Stimulated activated CD4-positive, alpha-beta T cell treated with anti-CD3 and anti-CD28 coated beads, TNF-alpha, amount 100 ng/mL, for 4 hours (primary cell): ENCODE measurements at places on chromosomes 3 and 15.

DNA sequence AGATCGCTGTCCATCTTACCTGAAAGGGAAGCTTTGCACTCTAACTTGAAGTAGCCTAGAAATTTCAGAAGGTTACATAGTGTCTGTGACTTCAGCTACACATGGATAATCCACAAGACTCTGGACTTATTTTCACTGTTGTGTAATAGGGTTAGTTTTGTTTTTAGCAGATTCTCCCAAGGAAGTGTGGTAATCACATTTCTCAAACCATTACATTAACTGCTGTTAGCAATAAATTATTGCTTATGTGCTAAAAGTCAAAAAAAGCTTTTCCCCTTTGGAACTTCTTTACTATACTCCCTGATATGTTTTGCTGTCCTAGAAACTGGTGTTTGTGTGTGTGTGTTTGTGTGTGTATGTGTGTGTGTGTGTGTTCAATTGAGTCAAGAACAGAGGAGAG, 351.8 kb upstream of the TPRG1 start:
- no peak for DNase-seq

DNA sequence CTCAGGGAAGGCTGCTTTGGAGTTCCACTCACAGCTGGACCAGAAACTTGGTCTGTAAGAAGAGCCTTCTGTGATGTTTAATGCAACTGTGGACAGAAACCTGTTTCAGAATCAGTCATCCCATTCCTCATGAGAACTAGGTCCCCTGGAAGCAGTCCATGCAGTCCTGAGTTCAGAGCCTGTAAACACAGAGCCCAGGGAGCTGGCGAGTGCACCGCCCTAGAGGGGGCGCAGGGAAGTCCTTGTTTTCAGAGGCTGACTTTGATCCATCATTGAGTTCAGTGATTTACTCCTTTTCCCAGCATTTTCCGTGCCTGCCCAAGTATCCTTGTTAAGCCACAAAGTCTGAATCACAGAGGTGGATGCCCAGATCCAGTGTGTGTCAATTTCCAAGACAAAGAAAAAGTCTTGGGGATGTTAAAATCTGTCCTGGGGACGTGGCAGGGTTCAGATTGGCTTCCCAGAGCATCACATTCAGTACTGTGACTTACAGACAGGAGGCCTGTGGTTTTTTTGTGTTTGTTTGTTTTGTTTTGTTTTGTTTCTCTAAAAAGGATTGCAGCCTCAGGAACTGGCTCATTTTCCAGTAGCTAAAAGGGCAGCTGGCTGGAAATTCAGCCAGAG, 9.8 kb upstream of the TXNRD3 start:
- no peak for DNase-seq

DNA sequence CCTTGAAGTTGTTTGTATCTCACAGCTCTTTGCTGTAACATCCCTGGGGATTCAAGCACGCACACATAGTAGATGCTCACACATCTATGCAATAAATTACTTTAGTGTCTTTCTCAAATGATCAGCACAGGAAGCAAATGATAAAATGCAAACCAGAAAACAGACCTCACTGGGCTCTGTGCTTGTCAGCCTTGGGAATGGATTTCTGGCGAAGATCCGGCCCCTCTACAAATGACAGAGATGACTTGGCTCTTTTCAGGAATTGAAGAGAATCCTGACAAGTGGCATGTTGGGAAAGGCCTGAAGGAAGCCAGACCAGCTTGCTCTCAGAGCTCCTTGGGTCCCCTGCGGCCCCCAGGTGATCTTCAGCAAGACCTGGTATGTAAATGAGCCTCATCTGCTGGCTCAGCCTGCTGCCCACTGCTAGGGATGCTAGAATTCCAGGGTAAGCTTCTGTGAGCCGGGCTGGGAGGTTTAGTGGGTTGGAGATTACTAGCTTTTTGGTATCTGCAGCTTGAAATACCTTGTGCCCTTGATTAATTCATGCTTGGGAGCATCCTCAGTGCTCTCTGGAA, 54.1 kb downstream of the LPP start:
- DNase-seq, result no peak

DNA sequence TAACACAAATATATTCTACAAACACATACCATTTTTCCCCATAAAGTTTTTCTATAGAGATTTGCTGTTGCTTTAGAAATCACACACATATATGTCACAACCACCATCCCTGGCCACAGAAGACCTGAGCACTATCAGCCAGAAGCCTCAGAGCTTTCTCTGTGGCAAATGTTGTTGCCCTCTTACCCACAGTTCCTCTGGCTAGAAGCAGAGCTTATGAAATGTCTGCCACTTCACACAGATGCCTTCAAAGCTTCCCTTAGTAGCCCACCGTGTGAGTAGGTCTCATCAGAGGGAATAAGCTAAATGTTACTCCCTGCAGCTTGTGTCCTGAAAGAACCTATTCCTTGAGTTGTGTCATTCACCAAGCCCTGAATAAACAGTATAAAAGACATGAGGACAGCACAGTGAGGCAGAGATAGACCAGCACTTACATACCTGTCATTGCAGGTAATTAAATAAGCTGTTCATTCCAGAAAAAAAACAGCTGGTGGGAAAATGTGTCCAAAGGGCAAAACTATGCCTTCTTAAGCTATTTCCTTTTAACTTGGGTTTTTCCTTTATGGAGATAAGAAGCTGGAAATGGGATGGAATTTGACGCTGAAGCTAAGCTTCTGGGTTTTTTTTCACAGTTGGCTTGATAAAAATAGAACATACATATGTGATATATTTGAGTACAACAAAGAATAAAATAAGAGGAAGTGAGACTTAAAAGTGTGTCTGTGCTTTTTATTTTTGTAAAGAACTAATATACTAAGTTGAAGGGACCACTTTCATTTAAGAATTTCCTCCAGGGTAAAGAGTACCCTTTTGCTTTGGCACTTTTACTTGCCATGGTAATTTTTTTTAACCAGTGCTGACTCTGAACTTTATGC, 391.4 kb downstream of the KCNH8 start:
- DNase-seq, result no peak

DNA sequence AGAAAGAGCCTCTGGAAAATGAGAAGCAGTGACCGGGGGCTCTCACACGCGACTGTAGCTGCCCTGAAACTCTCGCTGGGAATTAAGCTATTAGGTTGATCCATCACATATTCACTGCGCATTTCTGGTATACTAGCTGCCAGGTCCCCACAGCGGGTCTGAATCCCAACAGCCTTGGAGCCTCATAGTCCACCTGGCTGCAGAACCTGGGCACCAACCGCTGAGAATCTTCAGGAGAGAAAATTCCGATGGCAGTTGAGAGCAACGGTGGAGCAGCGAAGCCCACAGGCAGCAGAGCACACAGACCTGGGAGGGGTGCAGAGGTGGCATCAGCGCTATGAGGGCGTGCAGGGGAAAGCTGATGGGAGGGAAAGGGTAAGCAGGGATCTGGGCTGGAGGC, 75.1 kb downstream of the FAM174B start:
- DNase-seq, result no peak

DNA sequence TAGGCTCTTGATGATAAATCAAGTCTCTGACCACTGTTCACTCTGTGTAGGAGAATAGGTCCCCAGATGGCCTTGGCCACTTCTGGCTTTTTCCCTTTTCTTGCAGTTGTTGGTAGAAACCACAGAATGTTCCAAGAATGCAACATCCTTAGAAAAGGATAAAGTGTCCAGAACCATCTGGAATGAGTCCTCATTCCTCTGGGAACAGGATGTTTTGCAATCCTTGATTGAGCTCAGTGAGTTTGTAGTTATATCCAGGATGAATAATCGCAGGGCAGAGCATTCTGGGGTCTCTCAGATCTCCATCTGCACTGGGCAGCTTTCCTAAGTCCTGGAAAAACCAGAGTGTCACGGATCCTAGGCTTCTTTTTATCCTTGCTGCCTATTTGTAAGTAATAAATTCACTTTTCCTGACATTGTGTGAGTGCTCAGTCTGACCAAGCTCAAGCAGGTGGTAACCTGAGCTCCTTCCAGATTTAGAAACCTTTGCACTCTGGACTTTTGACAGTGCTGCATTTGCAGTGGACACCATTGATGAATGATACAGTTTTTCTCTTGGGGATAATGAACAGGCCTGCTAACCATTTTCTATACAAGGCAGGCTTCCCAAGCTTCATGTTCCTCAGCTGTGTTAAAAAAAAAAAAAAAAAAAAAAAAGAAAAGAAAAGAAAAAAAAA, 1028.6 kb downstream of the OTOL1 start:
- no peak for DNase-seq

DNA sequence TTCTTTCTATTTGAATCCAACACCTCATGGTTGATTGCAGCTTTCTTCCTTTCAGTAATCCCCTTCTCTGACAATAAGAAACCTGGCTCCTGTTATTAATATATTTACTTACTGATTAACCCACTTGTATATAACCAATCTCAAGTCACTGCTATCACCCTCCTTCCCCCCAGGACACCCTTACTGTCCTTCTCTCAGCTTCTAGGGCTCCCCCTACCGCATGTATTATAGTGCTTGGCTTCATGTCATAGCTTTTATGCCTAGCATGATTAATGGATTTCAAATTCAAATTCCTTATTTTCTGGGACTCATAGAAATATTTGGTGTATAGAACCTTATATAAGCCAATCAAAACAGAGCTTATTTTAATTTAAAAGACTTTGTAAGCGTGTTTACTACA, 75.7 kb upstream of the BNIP2 start:
- DNase-seq, result no peak

DNA sequence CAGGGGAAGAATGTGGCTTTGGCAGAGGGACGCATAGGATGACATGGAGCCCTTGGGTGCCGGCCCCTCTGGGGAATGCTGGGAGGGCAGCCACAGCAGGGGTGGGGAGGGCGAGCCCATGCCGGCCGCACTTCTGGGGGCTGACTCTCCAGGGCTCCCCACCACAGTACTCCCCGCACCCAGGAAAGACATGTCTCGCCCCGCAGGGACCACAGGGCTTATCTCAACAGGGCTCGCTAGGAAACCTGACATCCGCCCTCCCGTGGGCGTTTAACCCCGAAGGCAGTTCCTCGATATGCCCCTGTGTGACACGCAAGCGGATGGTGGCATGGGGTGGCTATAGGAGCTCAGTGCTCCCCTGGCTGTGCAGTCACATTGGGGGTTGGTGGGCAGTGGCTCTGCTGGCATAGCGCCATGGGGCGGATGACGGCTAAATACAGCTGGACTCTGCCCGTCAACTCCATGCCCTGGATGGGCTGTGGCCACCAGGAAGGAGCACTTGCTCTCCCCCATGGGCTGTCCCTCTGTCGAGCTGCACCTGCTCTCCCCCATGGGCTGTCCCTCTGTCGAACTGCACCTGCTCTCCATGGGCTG, 141.4 kb downstream of the ADAMTS17 start:
- no peak for DNase-seq

GRCh38 chr3:193348686-193349085, 29.9 kb downstream of the ATP13A5 start:
- DNase-seq, result no peak

DNA sequence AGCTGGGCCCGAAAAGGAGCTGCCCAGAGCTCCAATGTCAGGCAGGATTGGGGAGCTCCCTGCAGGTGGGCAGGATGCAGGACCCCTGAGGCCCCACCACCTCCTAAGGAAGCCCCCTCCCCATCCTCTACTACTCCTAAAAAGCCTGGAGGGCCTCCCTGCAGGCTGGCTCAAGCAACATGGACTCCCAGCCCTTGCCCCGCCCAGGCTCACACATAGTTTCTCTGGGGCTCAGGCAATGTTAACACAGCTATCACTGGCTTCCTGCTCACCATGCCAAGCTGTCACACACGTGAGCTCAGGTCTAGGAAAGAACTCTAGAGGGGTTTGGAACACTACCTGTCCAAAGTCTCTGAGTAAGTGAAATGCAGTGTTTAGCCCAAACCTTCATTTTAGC, 65.4 kb upstream of the ZNF148 start:
- DNase-seq, result no peak

DNA sequence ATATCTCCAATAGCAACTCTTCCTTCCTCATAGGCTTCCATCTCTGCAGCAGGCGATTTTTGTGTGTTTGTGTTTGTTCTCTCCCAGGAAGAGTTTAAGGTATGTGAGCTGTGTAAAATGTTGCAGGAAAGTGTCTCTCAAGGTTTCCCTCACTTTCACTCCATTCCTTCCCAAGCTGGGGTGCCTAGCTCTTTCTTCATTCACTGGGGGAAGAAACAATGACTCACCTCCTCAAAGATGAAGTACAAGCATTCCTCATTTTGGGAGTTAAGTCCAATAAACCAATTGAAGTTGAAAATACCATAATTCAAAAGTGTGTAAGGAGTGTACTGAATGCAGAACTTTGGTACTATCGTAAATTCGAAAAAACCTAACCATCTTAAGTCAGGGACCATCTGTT, 422.7 kb upstream of the CFAP20DC start:
- no peak for DNase-seq
